ENCODE measurements at places on chromosomes 1 and 21.

GRCh38 chr1:39102537-39103327 is 76.6 kb downstream of the NDUFS5 start:
- peak; percentile 96 for DNase-seq

DNA sequence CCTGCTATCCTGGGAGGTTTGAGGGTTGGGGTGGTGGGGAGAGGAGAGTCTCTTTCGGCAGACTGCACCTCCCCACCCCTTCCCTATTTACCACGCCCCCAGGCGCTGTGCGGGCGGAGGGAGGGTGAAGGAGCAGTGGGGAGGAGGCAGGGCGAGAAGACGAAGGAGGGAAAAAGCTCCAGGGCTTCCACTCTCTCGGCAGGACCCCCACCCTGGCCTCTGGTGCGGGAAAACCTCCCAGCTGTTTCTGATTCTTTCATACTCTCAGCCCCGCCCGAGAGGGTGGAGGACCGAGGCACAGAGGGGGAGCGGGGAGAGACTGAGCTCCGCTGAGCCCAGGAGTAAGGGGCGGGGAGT is 866 bp upstream of the WNT2B start:
- no peak for DNase-seq

DNA sequence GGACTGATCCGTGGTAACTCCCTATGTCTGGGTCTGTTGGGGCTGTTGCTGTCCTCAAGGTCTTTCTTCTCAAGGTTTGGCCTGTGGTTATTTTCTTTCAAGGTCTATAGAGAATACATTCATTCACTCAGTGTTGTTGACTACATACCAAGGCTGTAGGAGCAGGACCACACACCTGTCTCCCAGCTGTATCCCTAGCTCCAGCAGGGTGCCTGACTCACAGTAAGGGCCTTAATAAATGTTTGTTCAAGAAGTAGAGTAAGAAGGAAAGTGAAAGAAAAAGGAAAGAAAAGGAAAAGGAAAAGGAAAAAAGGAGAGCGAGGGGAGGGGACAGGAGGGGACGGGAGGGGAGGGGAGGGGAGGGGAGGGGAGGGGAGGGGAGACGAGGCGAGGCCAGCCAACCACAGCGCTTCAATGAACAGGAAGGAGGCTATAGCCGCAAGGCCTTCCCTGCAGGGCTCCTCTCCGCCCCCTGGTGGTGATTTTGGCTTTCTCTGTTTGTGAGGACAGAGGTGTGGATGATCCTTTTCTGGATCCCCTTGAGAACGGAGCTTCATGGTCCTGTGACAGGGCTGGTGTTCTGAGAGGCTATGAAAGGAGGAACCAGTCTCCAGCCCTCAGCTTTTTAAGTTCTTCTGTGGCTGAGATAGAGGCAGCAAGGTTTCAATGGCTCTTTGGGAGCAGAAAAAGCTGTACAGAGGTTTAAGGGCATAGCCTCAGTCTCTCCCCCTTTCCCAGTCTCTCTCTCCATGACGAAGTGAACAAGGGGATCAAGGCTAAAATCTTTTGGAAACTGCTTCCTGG is 30.6 kb upstream of the LCE5A start:
- peak; percentile 77 for DNase-seq

DNA sequence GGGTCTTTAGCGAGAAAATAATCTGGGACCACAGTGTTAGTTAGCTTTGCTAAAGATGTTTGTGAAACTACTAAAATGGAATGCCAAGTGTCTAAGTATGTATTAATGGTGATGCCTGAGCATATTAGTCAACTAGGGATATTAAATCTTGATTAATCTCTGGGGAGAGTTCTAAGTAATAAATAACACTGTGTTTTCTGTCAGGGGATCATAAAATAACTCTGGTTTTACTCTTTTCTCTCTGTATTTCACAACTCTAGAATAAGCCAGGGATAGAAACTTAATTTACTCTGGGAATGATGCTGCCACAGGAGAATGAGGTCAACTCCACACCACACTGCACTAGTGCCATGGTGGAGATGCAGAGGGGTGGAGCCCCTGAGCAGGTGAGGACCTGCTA is 399.2 kb downstream of the PTBP2 start:
- DNase-seq = no peak

- DNase-seq = no peak
Observed at GRCh38 chr1:118381197-118381869, 196.3 kb upstream of the SPAG17 start.

DNA sequence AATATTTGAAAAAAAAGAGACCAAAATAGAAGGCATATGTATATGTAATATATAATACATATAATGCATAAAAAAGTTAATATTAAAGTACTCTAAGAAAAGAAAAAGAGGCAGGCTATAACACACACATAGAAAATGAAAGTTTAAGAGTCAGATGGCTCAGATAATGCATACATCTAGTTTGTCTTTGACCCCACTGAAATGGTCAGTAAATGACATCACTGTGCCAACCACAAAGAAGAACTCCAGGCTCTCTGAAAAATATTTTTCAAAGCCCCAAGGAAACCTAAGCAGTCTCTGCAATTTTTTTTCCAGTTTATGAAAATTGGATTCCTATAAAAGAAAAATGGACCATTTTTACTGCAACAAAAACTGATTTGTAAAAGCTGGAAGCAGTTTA is 55.4 kb upstream of the SCYL3 start:
- peak; percentile 10 for DNase-seq

GRCh38 chr1:207366022-207366421 is 44.5 kb downstream of the CD55 start:
- no peak for DNase-seq

DNA sequence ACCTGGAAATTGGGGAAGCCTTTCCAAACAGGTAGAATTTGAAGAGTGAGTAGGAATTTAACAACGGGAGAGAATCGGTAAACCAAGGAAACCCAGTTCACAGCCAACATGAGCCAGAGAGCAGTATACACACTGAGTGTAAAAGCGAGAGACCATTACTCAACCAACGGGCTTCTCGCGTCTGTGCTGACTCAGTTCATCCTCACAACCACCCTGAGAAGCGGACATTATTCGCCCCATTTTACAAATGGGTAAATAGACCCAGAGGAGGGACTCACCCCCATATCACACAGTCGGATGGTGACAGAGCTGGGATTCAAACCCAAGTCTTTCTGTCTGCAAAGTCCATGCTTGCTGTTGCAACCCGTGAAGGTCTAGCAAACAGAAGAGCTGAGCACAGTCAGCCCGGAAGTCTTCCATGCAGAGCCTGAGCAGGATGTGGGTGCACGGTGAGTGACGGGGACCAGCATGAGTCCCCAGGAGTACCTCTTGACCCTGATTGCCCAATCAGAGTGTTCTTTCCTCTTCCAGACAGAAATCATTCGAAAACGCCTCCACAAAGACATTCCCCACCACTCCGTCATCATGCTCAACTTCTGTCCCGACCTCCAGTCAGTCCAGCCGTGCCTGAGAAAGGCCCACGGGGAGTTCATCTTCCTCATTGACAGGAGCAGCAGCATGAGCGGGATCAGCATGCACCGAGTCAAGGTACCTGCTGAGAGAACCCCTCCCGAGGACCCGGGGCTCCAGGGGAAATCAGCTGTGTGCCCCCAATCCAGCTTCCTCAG is 32.3 kb downstream of the VWA5B1 start:
- DNase-seq = peak; percentile 72

GRCh38 chr1:109304226-109304920 is 2.4 kb downstream of the MYBPHL start:
- DNase-seq = no peak
